ENCODE measurements at places on chromosomes 4 and X. TPM values are rescaled to one million over a fixed set of nuclear protein-coding genes. Genes with fewer than 3 reads are reported as not detected.

DNA sequence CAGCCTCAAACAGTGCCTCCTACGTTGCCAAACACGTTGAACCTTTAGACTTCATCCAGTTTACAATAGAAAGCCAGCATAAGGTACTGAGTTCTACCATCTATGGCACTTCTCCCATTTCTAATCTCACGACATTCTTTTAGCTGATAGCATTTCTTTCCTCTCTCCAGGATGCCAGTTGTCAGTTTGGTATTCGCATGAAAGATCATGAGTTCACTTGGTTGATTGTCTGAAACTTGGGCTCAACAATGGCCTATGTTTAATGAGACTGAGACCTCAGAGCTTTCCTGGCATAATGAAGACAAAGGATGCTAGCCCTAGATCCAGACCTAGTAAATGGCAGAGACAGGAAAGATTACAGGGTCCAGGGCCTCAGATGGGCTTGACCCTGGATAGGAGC is 69.2 kb upstream of the SPRY1 start:
- no peaks in the 10 kb centered on the region for H3K4me1 ChIP-seq
- no peaks in the 10 kb centered on the region for H3K36me3 ChIP-seq
- H3K27ac ChIP-seq = no peak overlapping the region

DNA sequence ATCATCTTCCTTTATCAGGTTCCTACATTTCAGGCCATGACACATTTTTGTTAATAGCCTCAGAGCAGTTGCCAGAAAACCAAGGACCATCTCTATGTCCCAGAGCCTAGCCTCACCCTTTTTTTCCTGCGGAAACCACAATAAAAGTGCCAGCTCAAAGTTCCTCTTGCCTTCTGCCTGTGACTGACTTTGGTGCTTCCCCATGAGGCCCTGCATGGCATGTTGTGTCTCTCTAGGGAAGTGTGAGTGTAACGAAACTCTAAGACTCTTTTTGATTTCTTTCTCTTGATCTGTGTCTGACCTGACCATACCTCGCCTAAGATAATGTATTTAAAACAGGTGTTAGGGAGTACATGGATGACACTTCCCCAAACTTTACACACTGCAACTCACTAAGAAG is 642.3 kb upstream of the BOD1L1 start:
- no peak overlapping the region for H3K27ac ChIP-seq
- H3K27me3 ChIP-seq = no peaks in the 10 kb centered on the region
- no peaks in the 10 kb centered on the region for H3K4me1 ChIP-seq
- H3K4me3 ChIP-seq = no peak overlapping the region

Gene CHRDL1
- 60.6 TPM for total RNA-seq

GRCh38 chr4:78776079-78776728 is at the start of gene BMP2K:
Gene BMP2K (plus strand): TSS chr4:78776350. CDS start chr4:78776544, 194 bp downstream.
- DNase-seq = peak; percentile 85
- no peaks in the 10 kb centered on the region for H3K36me3 ChIP-seq
- no peaks in the 10 kb centered on the region for H3K27me3 ChIP-seq
- peak within 1 kb of the TSS; percentile 100 for H3K27ac ChIP-seq
- H3K4me3 ChIP-seq = peak within 1 kb of the TSS; percentile 81
- H3K4me1 ChIP-seq = peaks cover 20% of the 10 kb centered on the region

- DNase-seq = no peak
- H3K27ac ChIP-seq = peak overlapping the region; percentile 37
- H3K4me3 ChIP-seq = no peak overlapping the region
- no peaks in the 10 kb centered on the region for H3K27me3 ChIP-seq
Measured at GRCh38 chr4:87117051-87117731, 103.2 kb downstream of the KLHL8 start.

- no peaks in the 10 kb centered on the region for H3K27me3 ChIP-seq
- no peaks in the 10 kb centered on the region for H3K4me1 ChIP-seq
- no peak overlapping the region for H3K4me3 ChIP-seq
- no peak overlapping the region for H3K27ac ChIP-seq
- no peak for DNase-seq
Measured at GRCh38 chr4:34250562-34250961, 1993.8 kb downstream of the ARAP2 start.

DNA sequence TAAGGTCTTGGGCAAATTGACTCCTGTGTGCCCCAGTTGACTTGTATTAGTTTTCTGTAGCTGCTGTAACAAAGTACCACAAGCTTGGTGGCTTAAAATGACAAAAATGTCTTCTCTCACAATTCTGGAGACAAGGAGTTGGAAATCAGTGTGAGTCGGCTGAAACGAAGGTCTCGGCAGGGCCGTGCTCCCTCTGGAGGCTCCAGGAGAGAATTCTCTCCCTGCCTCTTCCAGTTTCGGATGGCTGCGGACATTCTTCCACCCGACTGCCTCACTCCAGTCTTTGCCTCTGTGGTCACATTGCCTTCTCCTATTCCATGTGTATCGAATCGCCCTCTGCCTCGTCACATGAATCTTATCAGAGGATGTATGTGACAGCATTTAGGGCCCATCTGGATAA is 66.0 kb upstream of the PHOX2B start:
- no peak overlapping the region for H3K4me3 ChIP-seq
- H3K36me3 ChIP-seq = no peaks in the 10 kb centered on the region
- no peaks in the 10 kb centered on the region for H3K4me1 ChIP-seq
- no peak for DNase-seq
- H3K27me3 ChIP-seq = peaks cover 10% of the 10 kb centered on the region
- no peak overlapping the region for H3K27ac ChIP-seq

Gene ABLIM2
- total RNA-seq = 5.2 TPM

- DNase-seq = no peak
- H3K4me3 ChIP-seq = no peak overlapping the region
- H3K4me1 ChIP-seq = no peaks in the 10 kb centered on the region
- H3K27ac ChIP-seq = no peak overlapping the region
- H3K36me3 ChIP-seq = no peaks in the 10 kb centered on the region
Measured at GRCh38 chr4:162154862-162155540, 8.8 kb downstream of the FSTL5 start.

DNA sequence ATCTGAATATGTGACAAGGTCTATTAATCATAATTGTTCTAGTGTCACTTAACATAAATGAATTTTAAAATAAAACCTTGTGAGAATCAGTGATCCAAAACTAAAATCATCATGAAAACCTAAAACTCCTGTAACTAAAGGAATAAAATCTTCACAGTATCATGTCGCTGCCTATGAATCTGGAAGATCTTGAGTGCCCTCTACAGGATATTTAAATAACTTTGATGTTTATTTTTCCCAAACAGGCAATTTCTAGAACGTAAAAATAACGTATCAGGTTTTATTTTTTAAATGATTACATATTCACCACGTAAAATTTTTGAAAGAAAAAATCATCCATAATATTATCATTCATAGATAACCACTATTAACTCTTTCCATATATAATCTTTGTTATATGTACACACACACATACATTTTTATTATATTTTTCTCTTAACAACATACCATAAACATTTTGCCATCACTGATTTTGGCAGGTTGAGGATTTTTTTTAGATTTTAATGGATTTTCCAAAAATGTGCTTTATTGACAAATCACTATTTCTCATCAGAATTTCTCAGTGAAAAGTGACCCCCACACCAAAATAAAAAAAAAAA is 79.6 kb downstream of the COMMD8 start:
- H3K4me3 ChIP-seq = no peak overlapping the region
- no peak overlapping the region for H3K27ac ChIP-seq
- no peaks in the 10 kb centered on the region for H3K27me3 ChIP-seq
- no peaks in the 10 kb centered on the region for H3K36me3 ChIP-seq
- H3K4me1 ChIP-seq = no peaks in the 10 kb centered on the region

GRCh38 chrX:78476701-78477100 is 149.3 kb upstream of the CYSLTR1 start:
- H3K27me3 ChIP-seq = no peaks in the 10 kb centered on the region
- H3K4me1 ChIP-seq = no peaks in the 10 kb centered on the region
- H3K4me3 ChIP-seq = no peak overlapping the region
- no peaks in the 10 kb centered on the region for H3K36me3 ChIP-seq
- DNase-seq = no peak

Gene FRG1
- total RNA-seq = 39.7 TPM

GRCh38 chrX:49876750-49877149 is 2.5 kb upstream of the USP27X start:
- DNase-seq = no peak
- H3K27me3 ChIP-seq = no peaks in the 10 kb centered on the region
- H3K36me3 ChIP-seq = no peaks in the 10 kb centered on the region

- no peak overlapping the region for H3K4me3 ChIP-seq
- DNase-seq = no peak
- H3K27me3 ChIP-seq = no peaks in the 10 kb centered on the region
- H3K36me3 ChIP-seq = no peaks in the 10 kb centered on the region
- H3K27ac ChIP-seq = no peak overlapping the region
Measured at GRCh38 chrX:46676399-46677356, 82.2 kb downstream of the SLC9A7 start.

Gene VCX
- not detected for total RNA-seq

DNA sequence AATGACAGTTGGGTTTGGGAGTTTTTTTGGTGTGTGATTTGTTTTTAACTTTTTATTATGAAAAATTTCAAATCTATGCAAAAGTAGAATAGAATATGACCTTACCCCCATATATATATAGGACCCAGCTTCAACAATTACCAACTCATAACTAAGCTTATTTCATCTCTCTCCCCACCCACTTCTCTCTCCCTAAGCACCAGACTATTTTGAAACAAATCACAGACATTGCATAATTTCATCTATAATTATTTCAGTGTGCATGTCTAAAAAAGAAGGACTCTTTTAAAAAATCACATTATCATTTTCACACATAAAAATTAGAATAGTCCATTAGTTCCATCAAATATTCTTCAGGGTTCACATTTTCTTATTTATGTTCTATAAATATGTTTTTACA is 28.3 kb upstream of the NKX6-1 start:
- peaks cover 4% of the 10 kb centered on the region for H3K36me3 ChIP-seq
- no peak overlapping the region for H3K27ac ChIP-seq
- no peaks in the 10 kb centered on the region for H3K27me3 ChIP-seq

DNA sequence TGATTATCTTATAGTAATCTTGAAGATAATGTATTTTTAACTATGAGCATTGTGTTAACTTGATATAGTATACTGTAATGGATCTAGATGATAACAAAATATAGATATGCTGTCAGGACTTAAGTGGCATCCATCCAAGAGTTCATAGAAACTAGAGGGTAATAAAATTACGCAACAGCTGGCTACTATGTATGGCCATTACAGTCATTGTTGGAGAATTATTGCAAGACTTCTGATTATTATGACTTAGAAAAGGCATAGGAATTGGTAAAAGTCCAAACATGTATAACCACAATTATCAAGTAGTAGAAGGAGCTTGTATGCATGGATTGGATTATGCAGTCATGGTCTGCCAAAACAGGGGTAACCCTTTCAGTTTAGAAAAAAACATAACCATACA is 9.5 kb downstream of the OGT start:
- H3K4me3 ChIP-seq = no peak overlapping the region
- H3K36me3 ChIP-seq = peaks cover 52% of the 10 kb centered on the region
- DNase-seq = no peak
- H3K27ac ChIP-seq = no peak overlapping the region
- no peaks in the 10 kb centered on the region for H3K27me3 ChIP-seq

GRCh38 chr4:82223715-82224114 is 150.1 kb downstream of the HNRNPD start:
- no peaks in the 10 kb centered on the region for H3K27me3 ChIP-seq
- no peak overlapping the region for H3K27ac ChIP-seq
- peak; percentile 66 for DNase-seq
- H3K4me1 ChIP-seq = no peaks in the 10 kb centered on the region

DNA sequence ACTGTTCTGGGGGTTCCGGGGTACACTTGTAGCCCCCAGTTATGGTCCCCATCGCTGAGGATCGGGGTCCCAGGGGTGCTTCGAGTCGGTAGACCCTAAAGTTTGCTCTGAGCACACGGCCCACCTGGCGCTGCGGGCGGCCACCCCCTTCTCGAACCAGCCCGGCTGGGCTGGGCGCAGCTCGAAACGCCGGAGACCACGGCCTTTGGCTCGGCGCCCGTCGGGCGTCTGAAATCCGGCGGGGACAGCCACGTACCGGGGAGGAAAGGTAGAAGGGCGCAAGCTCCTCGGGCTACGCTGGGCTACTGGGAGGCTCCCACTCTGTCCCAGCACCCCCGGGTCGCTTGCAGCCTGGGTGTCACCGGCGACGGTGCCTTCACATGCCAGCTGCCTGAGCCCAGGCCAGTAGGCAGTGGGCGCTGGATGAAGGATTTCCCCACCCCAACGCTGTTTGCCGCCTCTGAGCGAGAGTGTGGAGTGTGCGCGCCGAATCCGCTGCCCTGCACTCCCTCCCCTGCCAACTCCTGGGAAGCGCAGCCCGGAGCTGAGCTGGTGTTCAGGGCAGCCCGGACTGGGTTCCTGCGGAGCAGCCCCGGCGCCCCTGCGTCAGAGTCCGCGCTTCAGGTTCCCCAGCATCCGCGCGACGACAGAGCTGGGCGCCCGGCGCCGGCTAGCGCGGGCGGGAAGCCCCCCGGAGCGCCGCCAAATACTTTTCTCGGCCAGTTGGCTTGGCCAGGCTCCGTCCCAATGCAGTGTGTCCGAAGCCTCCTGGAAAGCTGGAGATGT is 637 bp downstream of the MAMLD1 start:
- peak overlapping the region; percentile 63 for H3K4me3 ChIP-seq
- H3K4me1 ChIP-seq = peaks cover 12% of the 10 kb centered on the region
- H3K36me3 ChIP-seq = no peaks in the 10 kb centered on the region

- H3K4me3 ChIP-seq = no peak overlapping the region
- H3K4me1 ChIP-seq = no peaks in the 10 kb centered on the region
- DNase-seq = no peak
- H3K27me3 ChIP-seq = no peaks in the 10 kb centered on the region
- no peak overlapping the region for H3K27ac ChIP-seq
- no peaks in the 10 kb centered on the region for H3K36me3 ChIP-seq
Measured at GRCh38 chrX:10240918-10241317, 84.1 kb downstream of the CLCN4 start.

GRCh38 chrX:21948897-21949578 is 8.5 kb downstream of the SMS start:
- no peaks in the 10 kb centered on the region for H3K36me3 ChIP-seq
- no peak for DNase-seq
- H3K4me1 ChIP-seq = peaks cover 15% of the 10 kb centered on the region
- H3K4me3 ChIP-seq = no peak overlapping the region
- H3K27me3 ChIP-seq = no peaks in the 10 kb centered on the region

GRCh38 chrX:152070144-152070543 is 68.2 kb downstream of the MAGEA10 start:
- H3K27ac ChIP-seq = no peak overlapping the region
- DNase-seq = no peak
- no peak overlapping the region for H3K4me3 ChIP-seq
- H3K36me3 ChIP-seq = no peaks in the 10 kb centered on the region
- no peaks in the 10 kb centered on the region for H3K27me3 ChIP-seq
